Mesenchymal stem cell (in vitro differentiated cells and primary cell): ENCODE measurements at places on chromosomes 5 and 9.

DNA sequence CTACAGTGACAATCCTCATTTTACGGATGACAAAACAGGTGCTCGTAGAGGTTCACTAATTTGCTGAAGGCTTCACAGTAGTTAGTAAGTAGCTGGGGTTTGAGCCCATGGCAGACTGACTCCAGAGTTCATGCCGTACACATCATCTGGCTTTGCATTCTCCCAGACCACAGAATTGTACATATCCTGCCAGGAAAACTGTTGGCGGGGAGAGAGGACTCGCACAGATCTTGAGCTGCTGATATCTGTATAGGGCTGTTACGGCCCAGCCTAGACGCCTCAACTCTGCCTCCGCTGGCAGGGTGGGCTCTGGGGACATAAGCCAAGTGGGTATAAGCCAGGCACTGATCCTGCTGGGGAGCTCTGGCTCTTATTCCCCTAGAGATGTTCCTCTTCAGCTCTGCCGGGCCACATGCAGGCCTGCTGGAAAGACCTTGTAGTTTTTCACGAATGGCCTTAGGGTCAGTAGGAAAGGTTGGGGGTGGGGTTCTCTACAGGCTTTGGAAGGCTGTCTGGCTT, 16.3 kb downstream of the LARP1 start:
- DNase-seq, result peak; percentile 86

DNA sequence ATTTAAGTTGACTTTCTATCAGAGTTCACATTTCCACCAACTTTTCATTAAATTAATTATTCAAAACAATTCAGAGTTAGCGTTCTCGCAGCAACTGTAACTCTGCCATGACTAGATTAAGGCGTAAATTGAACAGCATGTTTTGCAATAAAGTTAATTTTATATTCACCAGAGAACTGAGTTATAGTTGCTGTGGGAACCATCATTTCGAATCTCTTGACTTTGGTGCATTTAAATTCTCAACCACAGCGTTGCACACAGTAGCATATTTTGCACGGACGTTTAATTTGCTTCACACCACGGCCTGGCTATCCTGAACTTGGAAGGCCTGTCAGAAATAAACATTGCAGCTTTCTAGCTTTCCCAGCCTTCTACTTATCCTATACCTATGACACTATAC, 144.3 kb upstream of the WWC1 start:
- DNase-seq, result no peak

- no peak for DNase-seq
Observed at GRCh38 chr9:4793459-4794395, 983 bp downstream of the RCL1 start.

DNA sequence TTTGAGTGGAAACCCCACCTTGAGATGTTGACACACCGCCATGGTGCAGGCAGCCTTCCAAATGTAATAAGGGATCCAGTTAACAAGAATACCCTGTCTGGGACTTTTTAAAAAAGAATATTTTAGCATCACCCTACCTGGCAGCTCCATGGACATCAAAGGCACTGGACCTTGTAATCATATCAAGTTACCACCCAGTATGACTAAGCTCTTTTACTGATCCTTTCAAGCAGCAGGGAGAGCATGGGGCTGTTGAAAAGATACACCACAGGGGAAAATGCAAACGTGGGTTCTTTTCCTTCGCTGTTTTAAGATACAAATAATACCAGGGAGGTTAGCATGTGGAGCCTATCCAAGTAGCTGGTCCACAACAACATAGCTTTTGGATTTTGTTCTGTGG, 211.2 kb downstream of the SAXO1 start:
- DNase-seq, result no peak

DNA sequence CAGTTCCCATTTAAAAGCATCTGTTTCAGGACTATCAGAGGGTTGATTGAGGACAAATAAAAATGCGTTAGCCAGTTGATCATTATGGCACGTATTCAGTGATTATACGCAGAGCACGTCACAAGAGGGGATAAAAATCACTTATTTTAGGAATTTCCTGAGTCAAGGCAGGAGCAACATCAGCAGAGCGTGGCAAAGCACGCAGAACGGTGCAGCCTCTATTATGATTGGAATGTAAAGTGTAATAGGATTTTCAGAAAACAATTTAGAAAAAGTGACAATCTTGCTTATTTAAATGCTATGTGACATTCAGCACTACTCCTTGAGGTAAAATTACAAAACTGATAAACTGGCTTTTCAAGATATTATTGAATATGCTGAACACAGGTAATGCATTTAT, 413.6 kb upstream of the DAP start:
- DNase-seq, result no peak

DNA sequence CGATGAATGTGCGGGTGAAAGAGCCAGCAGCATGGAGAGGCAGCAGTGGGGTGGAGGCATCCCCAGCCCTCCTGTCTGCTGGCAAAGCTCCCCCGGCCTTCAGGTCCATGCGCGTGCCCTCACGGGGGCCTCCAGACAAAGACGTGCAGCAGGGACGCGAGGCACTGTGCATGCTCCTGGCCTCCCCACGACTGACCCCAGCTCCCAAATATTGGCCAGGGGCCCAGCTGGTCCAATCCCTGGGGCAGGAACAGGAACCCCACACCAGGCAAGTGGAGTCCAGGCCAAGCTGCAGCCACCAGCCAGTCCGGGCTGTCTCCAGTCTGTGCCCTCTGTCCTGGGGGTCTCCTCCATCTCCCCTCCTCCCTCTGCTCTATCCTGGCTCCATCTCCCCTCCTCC, 33.5 kb upstream of the LRRC14B start:
- DNase-seq, result no peak

DNA sequence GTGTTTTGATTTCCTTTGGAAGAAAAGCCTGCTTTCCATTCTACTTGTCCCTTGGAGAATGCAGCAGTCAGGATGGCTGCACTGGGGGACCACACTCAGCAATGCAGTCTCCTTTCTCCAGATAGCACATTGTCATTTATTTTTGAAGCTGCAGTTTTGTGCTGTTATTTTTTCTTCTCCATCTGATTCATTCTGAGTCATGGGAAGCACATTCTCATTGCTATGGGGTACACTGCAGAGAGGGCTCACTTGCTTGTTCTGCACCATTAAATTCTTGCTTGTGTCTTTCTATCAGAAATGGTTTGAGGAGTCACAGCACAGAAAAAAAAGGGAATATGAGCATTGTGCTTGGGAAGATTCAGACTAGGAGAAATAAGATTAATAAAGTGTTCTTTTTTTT, 39.7 kb upstream of the POC5 start:
- no peak for DNase-seq

GRCh38 chr5:132065351-132065937, 5.0 kb downstream of the IL3 start:
- DNase-seq, result peak; percentile 72

DNA sequence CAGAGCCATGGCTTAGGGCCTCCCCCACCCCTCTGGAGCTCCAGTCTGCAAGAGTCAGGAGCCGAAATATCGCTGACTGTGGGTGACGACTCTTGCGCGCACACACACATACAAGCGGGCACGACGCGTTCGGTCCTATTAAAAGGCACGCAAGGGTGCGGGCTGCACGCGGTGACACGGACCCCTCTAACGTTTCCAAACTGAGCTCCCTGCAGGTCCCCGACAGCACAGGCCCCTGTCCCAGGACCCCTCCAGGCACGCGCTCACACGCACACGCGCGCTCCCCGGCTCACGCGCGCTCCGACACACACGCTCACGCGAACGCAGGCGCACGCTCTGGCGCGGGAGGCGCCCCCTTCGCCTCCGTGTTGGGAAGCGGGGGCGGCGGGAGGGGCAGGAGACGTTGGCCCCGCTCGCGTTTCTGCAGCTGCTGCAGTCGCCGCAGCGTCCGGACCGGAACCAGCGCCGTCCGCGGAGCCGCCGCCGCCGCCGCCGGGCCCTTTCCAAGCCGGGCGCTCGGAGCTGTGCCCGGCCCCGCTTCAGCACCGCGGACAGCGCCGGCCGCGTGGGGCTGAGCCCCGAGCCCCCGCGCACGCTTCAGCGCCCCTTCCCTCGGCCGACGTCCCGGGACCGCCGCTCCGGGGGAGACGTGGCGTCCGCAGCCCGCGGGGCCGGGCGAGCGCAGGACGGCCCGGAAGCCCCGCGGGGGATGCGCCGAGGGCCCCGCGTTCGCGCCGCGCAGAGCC, at the start of gene GRIN1:
GRIN1 (plus strand) TSS at position 433 of the 746 bp plus-strand sequence. CDS start 333 bp downstream, outside the sequence.
- peak; percentile 28 for DNase-seq

DNA sequence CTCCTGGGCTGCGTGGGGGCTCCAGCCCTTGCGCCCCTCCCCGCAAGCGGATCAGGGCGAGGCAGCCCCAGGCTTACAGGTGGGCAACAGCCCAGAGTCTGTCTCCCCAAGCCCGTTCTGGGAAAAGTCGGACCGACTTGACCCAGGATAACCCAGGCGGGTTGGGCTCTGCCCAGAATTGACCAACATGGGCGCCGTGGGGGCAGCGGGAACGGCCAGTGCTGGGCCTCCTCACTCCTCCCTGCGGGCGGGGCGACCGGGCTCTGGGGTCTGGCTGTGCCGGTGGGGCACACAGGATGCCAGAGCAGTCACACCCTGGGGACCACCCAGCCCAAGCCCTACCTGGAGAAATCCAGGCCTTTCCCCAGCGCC, 15.3 kb upstream of the SYNPO start:
- no peak for DNase-seq

- DNase-seq, result no peak
Observed at GRCh38 chr9:77402286-77402685, 225.0 kb downstream of the VPS13A start.

GRCh38 chr5:73044546-73044945, 75.8 kb upstream of the TMEM171 start:
- DNase-seq, result no peak

GRCh38 chr9:7979611-7980010, 180.0 kb upstream of the DMAC1 start:
- no peak for DNase-seq

- peak; percentile 46 for DNase-seq
Observed at GRCh38 chr5:153959134-153959957, 79.4 kb downstream of the FAM114A2 start.

DNA sequence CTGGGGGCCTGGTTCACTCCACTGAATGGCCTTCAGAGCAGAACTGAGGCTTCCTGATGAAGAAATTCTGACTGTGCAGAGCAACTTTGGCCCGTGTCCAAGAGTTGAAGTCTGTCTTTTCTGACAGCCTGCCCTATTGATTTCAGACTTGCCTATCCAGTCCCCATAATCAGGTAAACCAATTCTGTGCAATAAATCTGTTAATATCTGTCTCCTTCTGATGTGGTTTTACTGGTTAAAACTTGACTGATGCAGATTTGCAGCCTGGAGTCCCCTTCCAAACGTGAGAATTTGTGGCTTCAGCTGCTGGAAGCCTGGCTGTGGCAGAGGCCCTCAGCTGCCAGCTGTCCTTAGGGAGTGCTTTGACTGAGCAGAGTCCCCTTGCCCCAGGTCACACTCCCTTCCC, 283.9 kb upstream of the ANKRD55 start:
- DNase-seq, result peak; percentile 59

DNA sequence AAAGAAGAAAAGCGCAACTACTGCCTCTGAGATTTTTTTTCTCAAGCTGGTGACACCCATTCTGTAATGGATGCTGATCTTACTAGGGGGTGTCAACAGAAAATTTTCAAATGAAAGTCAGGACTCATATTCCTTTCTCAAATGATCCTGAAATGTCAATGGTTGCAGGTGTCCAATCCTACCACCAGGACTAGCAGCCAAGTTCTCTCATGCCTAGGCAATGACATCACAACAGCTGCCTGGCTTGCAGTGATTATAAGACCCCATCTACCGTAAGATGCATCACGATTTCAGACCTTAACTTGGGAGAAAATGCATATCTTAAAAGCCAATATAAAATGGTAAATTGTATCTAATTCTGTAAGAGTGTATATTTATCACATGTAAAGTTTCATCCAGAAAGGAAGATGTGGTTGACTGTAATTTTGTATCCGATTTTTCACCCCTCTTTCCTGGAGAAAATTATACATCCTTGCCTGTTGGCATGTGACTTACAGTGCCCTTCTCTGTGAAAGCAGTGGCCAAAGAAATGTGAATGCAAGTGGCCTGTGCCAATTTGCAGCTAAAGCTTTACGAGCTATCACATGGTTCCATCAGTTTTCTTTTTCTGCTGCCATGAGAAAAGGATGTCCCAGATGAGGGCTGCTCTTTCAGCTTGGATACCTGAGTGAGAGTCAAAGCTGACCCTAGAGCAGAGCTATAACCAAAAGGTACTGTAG, 104.4 kb downstream of the DENND1A start:
- peak; percentile 20 for DNase-seq

DNA sequence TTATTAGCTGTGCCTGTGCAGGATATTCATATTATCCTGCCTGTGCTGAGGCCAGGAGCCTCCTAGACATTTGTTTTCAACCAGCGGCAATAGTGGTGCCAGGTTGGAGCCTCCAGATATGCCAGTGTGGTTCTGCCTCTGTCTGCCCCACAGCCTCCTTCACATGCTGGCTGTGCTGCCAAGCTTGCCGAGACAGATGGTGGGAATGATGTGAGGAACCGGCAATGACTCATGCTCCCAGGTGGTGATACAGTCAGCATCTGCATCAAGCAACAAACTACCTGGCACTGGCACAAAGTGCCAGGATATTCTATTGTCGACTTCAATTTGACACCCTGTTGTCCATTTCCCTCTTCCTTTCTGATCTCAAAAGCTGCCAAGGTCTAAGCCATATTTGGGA, 285.7 kb downstream of the CHSY3 start:
- DNase-seq, result no peak

- DNase-seq, result no peak
Observed at GRCh38 chr5:137199966-137200365, 299.2 kb downstream of the SPOCK1 start.

DNA sequence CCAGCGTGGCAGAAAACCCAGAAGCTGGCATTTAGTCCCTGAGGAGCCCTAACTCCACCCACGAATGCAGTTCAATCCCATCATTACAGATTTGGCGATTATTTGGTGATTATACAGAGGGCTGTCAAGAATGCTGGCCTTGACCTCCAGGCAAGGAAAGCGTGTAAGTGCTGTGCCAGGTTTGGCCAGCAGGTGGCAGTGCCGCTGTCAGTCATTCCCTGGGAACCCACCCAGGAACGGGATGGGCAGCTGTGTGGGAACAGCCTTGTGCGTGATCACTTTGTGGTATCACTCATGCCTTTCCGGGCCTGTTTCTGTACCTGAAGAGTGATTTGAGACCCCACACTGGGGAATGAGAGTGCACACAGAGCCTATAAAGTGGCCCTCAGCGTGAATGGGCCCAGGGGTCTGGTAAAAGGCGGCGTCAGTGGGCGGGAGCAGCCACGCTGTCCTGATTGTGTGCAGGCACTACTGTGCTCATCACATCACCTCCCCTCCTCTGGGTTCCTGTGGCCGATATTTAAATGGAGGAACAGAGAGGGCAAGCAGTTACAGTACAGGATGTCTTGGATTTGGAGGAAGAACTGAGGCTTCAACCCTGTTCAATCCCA, 215.6 kb downstream of the ROR2 start:
- DNase-seq, result peak; percentile 57

- no peak for DNase-seq
Observed at GRCh38 chr5:153610009-153610408, 119.5 kb downstream of the GRIA1 start.

DNA sequence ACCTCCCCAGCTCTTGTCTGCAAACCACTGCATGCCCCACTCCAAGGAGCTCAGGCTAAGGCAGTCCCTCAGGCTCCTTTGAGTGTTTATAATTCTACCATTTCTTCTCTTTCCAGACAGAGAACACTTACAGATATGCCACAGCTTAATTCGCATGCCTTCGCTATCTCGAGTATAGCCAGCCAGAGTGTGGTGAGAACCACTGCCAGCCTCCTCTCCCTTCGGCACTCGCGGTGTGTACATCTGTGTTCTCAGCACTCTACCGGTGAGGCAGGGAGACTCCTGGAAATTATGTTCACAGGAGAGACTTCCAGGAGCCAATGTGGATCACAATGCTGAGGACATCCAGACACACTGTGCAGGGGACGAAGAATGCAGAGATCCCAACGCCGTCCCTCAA, 143.7 kb upstream of the IRX1 start:
- no peak for DNase-seq

GRCh38 chr5:100787648-100788047, 115.4 kb downstream of the ST8SIA4 start:
- no peak for DNase-seq
